Purkinje cell (primary cell): ENCODE measurements at places on chromosomes 2 and 18. TPM values are rescaled to one million over a fixed set of nuclear protein-coding genes. Genes with fewer than 3 reads are reported as not detected.

COL4A4 gene
- 0.67 and 0.86 TPM in 2 replicates for polyA plus RNA-seq

LCLAT1 gene
- polyA plus RNA-seq, result 5.6 and 13.8 TPM in 2 replicates

UGT1A9 gene
- not detected in 2 replicates for polyA plus RNA-seq

KCNF1 gene
- polyA plus RNA-seq, result 0.24 and 3.4 TPM in 2 replicates

TWIST2 gene
- not detected in 2 replicates for polyA plus RNA-seq

TSPYL6 gene
- polyA plus RNA-seq, result not detected in 2 replicates

ONECUT2 gene
- 2.1 and 2.2 TPM in 2 replicates for polyA plus RNA-seq

SLC35F5 gene
- 50.0 and 53.6 TPM in 2 replicates for polyA plus RNA-seq

ZNF396 gene
- polyA plus RNA-seq, result 2.4 and 3.0 TPM in 2 replicates

MDH1B gene
- 11.8 TPM in 2 replicates for polyA plus RNA-seq

MFSD6 gene
- 96.3 and 103 TPM in 2 replicates for polyA plus RNA-seq

RAX gene
- not detected in 2 replicates for polyA plus RNA-seq

BCL2 gene
- 1.5 and 1.8 TPM in 2 replicates for polyA plus RNA-seq

PEX13 gene
- 10.6 and 10.8 TPM in 2 replicates for polyA plus RNA-seq

CLIP4 gene
- polyA plus RNA-seq, result 30.5 and 34.1 TPM in 2 replicates

TRIM43 gene
- not detected in 2 replicates for polyA plus RNA-seq
